ENCODE measurements at places on chromosomes 11 and 22.

DNA sequence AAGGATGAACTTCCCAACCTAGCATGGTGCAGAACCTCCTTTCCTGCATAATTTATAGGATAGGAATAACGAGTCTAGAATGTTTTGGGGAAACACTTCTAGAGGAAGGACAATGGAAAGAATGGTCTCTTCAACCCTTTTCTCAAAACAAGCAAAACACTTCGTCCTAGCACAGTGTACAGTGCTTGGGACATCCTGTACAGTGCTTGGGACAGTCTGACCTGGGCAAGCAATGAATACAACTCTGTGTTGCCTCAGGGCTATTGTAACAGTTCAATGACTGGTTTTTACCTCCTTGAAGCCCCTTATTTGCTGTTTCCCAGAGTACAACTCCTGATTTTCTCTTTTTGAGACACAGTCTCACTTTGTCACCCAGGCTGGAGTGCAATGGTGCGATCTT is 1.6 kb upstream of the ADAMTS8 start:
- H3K4me1 ChIP-seq: peaks cover 32% of the 10 kb centered on the region
- no peaks in the 10 kb centered on the region for H3K36me3 ChIP-seq
- no peak for DNase-seq
- peaks cover 39% of the 10 kb centered on the region for H3K27me3 ChIP-seq
- no peak overlapping the region for H3K27ac ChIP-seq

- no peaks in the 10 kb centered on the region for H3K36me3 ChIP-seq
- H3K27ac ChIP-seq: no peak overlapping the region
- DNase-seq: no peak
- no peak overlapping the region for H3K4me3 ChIP-seq
- no peaks in the 10 kb centered on the region for H3K27me3 ChIP-seq
- no peaks in the 10 kb centered on the region for H3K4me1 ChIP-seq
Observed at GRCh38 chr11:47948137-47948536, 32.2 kb upstream of the PTPRJ start.

- peak; percentile 71 for DNase-seq
- H3K27me3 ChIP-seq: peaks cover 4% of the 10 kb centered on the region
- H3K4me1 ChIP-seq: peaks cover 62% of the 10 kb centered on the region
- H3K36me3 ChIP-seq: no peaks in the 10 kb centered on the region
Observed at GRCh38 chr11:119643212-119643875, 85.7 kb downstream of the NECTIN1 start.

DNA sequence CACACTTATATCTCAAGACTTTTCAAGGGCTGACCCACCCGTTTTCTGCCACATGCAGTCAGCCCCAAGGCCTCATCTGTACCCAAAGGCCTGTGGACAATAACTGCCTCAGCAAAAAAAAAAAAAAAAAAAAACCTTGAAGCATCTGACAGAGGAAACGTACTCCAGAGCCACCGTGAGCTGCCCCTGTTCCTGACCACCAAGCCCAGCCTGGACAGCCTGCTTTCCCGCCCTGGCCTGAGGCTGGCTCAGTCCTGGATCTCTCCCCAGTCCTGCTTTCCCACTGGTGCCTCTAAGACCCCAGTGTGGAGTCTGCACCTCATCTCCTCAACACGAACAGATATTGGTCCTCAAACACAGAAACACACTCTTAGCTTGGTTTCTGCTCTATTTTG is 66.5 kb downstream of the SLC35F2 start:
- no peaks in the 10 kb centered on the region for H3K4me1 ChIP-seq
- DNase-seq: no peak
- H3K27ac ChIP-seq: no peak overlapping the region
- H3K4me3 ChIP-seq: no peak overlapping the region
- H3K36me3 ChIP-seq: no peaks in the 10 kb centered on the region

DNA sequence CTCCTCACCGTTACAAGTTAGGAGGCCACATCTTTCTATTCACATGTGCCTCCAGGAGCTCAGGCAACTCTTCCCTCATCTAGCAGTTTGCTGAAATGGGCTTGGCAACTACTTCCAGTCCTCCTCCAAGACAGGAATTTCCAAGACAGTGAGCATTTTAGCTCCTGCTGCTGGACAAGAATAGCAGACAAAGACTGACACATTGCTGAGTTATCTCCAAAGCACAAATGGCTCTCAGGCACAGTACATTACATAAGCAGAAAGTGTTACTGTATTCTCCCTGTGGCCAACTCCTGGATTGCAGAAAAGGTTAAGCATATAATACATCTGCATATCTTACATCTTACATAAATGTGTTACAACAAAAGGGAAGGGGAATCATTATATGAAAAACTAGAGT is 83.2 kb upstream of the POU2AF2 start:
- no peaks in the 10 kb centered on the region for H3K36me3 ChIP-seq
- peak; percentile 46 for DNase-seq
- H3K27ac ChIP-seq: no peak overlapping the region
- no peak overlapping the region for H3K4me3 ChIP-seq
- H3K4me1 ChIP-seq: no peaks in the 10 kb centered on the region

DNA sequence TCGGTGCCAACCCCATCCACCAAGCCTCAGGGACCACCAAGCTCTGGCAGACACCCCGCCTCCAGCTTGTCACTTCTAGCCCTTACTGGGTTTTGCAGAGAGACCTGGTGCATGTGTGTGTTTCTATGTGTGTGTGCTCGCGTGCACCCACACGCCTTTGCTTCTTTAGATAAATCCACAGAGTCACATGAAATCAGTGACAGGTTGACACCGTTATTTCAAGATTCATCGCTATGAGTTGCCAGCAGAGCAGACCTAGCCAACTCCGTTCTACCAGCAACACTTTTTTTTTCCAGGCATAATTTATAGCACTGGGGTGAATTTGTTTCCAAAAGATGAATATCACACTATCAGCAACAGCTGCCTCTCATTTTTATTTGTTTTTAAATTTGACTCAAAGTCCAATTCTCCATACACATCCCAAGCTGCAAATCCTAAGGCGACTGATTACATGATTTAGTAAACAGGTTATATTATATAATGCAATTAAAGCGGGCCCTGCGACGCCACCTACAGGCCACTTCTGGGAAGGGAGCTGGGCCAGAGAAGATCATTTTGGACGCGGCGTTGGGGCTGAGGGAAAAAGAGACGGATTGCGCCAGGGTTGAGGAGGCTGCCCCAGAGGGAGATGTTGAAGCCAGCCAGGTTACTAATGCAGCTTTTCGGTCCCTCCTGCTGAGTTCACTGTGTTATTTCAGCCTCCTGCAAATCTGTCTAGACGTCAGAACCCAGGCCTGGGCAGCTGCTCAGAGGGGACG is 150.5 kb downstream of the FEZ1 start:
- H3K4me3 ChIP-seq: no peak overlapping the region
- peaks cover 3% of the 10 kb centered on the region for H3K36me3 ChIP-seq
- peak overlapping the region; percentile 57 for H3K27ac ChIP-seq
- peak; percentile 95 for DNase-seq
- peaks cover 89% of the 10 kb centered on the region for H3K4me1 ChIP-seq

DNA sequence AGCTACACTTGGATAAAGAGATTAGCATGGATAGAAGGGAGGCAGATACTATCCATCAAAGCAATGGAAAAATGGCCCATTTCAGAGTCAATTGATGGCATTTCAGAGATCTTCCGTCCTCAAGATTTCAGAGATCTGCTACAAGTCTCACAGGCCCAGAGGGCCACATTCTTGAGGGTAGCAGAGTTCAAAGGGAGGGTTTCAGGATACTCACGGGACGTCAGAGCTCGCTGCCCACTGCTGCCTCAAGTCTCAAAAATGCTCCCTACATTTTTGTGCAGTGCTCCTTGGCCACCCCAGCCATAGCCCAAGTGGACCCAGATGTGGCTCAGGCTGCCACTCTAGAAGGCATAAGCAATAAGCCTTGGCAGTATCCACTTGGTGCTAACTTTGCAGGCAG is 24.9 kb downstream of the RTL6 start:
- no peak overlapping the region for H3K4me3 ChIP-seq
- no peak for DNase-seq
- H3K27me3 ChIP-seq: peaks cover 2% of the 10 kb centered on the region
- H3K4me1 ChIP-seq: no peaks in the 10 kb centered on the region
- H3K36me3 ChIP-seq: no peaks in the 10 kb centered on the region

- H3K27me3 ChIP-seq: no peaks in the 10 kb centered on the region
- no peak overlapping the region for H3K27ac ChIP-seq
- no peak overlapping the region for H3K4me3 ChIP-seq
- H3K4me1 ChIP-seq: peaks cover 3% of the 10 kb centered on the region
- DNase-seq: no peak
Observed at GRCh38 chr11:84437071-84437980, 1151.2 kb upstream of the CCDC90B start.

All from muscle of leg (tissue), 16 donors.